ENCODE measurements at places on chromosomes 6 and 20.

DNA sequence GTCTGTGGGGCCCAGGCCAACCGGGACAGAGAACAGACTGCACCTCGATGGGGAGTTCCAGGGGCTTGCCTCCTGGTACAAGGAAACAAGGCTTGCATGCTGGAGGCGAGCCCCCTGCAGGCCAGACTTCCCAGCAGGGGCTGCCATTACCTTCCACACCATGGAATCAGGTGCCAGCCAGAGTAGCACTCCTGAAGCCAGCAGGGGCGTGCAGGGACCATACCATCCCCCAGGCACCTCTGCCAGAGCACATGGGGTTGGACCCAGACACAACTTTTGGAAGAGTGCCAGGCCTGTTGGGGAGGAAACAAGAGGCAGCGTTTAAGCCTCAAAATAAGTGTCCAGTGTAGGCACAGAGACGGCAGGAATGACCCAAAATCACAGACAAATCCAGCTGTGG lies 6.5 kb downstream of the DDO start:
- no peak for DNase-seq

DNA sequence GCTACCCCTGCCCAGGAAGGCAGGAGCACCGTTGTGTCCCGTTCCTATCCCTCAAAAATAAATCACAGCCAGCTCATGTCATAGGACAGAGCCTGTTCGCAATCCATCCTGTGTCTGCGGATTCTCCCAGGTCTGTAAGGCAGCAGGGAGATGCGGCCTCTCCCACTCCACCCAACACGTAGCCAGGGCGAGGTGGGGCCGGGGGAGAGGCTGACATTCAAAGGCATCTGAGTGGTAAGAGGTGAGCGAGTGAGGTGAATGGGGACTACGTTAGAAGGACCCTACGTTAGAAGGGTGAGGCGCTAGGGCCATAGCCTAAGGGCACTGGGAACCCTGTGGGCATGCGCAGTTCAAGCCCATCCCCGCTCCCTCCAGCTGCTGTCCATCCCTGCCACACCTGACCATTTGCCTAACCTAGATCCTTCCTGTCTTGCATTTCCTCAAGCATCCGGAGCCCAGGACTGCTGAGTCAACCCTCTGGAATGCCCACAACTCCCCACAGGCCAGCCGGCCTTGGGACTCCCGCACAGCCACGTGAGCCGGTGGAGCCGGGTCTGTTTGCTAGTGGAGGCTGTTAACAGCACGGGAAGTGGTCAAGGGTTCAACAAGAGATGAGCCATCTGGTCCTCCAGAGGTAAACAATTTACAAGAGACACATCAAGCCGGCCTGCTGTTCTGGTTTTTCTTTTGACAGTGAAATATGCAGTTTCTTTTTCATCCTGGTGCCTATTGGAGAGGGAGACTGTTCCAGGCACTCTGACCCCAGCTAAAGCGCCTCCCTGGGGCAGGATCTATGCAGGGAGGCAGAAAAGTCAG lies 45.9 kb downstream of the RIPOR3 start:
- DNase-seq, result no peak

GRCh38 chr6:6694368-6694780 lies 105.9 kb downstream of the LY86 start:
- no peak for DNase-seq

DNA sequence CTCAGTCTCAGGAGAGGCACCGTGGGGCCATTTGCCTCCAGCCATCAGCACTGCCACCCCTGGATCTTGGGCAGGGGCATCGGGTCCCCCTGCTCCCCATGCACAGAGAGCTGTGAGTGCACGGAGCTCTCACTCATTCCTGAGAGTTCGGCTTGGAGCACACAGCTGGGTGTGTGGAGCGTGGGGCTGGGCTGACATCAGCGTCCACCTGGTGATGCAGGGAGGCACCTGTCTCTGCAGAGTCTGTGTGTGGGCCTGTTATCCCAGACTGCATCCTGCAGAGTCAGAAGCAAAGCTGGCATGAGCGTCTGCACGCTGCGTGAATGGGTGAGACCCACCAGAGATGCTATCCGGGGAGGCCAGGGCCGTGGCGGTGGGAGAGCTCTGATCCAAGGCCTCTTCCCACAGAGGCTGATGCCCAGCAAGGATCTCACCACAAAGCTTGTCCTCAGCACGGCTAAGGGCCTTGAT lies 248.8 kb upstream of the AFDN start:
- DNase-seq, result no peak

GRCh38 chr20:2005359-2005758 lies 11.5 kb upstream of the PDYN start:
- DNase-seq, result no peak

- DNase-seq, result no peak
These were observed 41.8 kb downstream of the GPR63 start for GRCh38 chr6:96795481-96795880.

DNA sequence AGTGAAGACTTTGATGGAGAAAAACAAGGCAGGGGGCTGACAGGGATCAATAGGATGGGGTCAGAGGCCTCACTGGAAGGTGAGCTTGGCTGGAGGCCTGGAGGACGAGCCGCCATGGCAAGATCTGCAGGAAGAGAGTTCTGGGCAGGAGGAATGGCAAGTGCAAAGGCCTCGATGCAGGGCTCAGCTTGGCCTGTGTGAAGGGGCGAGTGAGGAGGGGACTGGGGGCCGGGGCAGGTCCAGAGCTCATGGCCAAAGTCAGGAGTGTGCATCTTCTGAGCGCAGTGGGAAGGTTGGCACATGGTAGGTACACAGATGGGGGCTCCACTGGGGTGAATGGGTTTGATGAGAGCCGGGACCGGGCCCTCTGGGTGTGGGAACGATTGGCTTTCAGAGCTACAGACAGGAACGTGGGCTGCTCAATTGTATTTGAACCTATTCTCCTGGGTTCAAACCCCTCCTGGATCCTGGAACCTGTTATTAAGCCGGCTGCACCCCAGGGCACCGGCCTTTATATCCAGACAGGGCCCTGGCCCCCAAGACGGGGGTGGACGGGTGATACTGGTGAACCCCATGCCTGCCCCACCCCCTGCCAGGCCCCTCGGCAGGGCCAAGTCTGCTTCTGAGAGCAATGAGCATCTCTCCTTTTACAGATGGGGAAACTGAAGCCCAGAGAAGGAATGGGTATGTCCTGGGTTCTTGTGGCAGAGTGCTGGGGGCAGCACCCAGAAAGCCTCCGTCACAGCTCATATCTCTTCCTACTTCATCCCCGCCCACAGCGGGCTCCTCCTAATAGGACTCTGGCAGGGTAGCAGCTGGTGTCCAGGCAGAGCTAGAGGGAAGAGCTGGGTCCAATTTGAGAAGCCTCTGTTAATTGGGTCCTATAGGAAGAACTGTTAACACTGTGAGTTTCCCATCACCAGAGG lies 106.1 kb downstream of the CEBPB start:
- no peak for DNase-seq

GRCh38 chr6:66307490-66307889 lies 600.5 kb upstream of the EYS start:
- no peak for DNase-seq

- DNase-seq, result no peak
These were observed 64.0 kb downstream of the SYNDIG1 start for GRCh38 chr20:24533449-24533848.

- no peak for DNase-seq
These were observed 329.1 kb downstream of the SAMD5 start for GRCh38 chr6:147837540-147837939.

DNA sequence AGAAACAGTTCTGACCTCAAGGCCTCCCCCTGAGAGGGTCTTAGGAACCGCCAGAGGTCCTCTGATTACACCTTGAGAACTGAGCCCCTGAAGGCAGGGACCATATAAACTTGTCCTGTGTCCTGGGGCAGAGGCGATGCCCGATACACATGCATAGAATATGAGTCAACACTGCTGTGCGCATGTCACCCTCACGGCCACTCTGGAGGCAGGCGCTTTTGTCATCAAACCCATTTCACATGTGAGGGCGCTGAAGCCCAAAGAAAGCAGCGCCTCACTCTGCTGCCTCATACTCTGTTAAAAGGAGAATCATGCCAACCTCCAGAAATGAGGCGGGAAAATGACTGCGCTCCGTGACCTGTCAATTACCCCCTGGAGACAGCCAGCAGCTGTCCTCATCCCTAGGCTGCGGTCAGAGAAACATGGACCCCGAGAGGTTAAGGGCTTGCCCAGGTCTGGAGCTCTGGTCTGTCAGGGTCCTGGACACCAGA lies 158.3 kb downstream of the GRM4 start:
- DNase-seq, result no peak

- no peak for DNase-seq
These were observed 97.9 kb downstream of the L3MBTL3 start for GRCh38 chr6:130116273-130116672.

DNA sequence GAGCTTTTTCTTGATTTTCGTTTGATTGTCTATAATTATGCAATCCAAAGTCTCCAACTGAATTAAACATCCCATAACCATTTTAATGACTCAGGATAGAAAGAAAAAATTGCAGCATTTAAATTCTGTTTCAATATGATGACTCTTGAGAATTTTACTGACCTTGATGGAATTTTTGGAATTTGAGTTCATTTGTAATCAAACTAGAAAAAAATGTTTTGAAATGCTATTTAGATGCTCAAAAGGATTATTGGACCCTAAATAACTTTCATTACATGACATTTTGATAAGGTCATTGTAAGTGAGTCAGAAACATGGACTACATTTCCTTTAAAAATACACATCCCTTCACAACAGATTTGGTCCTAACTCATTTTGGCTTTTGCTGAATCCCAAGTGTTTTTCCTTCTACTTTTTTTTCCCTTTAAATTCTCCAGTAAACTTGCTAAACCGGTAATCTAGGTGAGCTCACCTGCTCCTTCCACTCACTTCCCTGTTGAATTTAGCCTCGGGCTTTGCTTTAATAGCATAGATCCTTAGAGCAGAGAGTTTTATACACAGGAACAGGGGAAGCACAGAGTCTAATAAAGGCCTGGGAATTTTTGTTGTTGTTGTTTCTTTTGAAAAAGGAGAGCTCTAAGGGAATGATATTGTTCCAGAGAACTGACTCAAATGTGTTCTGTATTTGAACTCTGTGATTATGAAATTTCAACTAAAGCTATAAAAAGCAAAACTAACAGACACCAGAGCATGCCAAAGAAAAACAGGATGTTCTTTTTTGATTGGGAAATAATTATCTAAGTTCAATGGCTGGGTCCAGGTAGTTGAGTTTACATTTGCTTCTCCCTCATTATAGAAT lies 1088.2 kb upstream of the CITED2 start:
- no peak for DNase-seq

DNA sequence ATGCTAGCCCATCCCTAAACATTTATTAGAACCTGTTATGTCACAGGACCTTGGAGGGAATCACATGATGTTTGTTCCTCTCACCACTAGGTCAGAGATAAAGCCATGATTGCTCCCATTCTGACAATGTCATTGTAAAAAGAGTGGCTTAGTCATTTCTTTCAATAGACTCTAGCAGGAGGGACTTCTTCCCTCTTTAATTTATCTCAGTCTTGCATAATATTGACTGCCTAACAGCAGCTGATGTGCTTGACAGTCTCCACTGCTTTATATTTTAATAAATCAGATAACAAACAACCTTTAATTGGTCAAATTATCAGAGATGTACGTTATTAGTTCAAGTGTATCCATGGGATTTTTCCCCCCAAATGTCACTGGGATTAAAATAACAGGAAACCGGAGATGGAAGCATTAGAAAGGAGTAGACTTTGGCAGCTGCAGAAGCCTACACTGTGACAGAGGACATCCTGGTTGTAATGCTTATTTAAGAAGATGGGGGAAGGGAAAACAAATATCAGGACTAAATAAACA lies 39.6 kb downstream of the LAMA4 start:
- DNase-seq, result no peak

GRCh38 chr6:123742626-123743025 lies 61.0 kb upstream of the NKAIN2 start:
- no peak for DNase-seq

GRCh38 chr6:156347656-156348055 lies 429.5 kb upstream of the ARID1B start:
- no peak for DNase-seq

- DNase-seq, result no peak
These were observed 65.4 kb upstream of the SLCO4A1 start for GRCh38 chr20:62576815-62577489.

GRCh38 chr6:149864578-149865535 lies 698 bp upstream of the LRP11 start:
- no peak for DNase-seq

- no peak for DNase-seq
These were observed 78.8 kb downstream of the RPS12 start for GRCh38 chr6:132892929-132893771.

- DNase-seq, result no peak
These were observed 78.4 kb downstream of the FYN start for GRCh38 chr6:111794727-111795452.

DNA sequence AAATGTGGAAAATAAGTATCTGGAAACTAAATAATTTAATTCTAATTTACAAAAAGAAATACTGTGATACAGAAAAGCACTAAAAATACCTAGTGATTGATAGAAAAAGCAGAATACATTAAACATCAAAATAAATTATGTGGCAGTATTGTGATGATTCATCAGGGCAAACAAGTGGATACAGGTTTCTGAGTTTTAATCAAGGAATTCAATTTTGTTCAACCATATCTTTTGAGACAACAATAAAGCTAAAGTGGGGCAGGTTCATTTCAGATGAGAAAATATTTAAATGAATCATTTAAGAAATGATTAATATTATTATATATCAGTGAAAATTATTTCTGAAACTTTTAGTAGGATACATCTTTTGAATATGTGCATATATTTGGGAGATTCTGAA lies 49.8 kb downstream of the GRIK2 start:
- no peak for DNase-seq

- no peak for DNase-seq
These were observed 21.1 kb downstream of the ELOVL2 start for GRCh38 chr6:11023032-11023431.

- DNase-seq, result no peak
These were observed 44.0 kb upstream of the MARCKS start for GRCh38 chr6:113813142-113813541.

- DNase-seq, result no peak
These were observed 204.9 kb downstream of the PHACTR1 start for GRCh38 chr6:12921467-12921866.

DNA sequence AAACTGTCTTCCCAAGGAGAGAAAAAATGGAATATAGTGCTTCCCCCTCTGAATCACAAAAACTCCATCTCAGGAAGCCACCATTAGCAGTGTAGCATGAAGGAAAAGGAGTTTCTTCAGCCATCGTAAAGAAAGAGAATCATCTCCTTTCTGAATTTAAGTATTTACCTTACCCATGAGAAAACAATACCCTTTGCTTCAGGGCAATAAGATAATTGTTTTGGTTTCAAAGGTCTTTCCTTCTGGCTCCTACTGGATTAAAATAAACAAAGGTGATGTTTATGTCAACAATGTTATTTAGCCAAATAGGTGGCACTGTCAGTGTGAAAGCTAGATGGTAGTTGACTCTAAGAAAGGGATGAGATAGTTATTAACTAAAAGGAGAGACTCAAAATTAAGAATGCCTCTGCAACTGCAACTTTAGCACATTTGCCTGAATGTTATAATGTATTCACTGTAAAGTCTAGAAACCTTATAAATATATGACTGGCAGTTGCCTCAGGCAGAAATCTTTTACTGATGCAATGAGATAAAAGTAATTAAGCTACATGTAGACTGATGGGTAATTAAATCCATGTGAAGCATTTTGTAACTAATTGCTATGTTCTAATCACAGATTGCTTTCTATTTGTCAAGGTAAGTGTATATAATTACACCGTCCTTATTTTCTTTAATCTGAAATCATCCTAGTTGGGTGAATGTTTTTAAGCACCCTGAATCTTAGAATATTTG lies 399.0 kb downstream of the CDKAL1 start:
- no peak for DNase-seq

All from stimulated activated CD4-positive, alpha-beta T cell treated with anti-CD3 and anti-CD28 coated beads, TNF-alpha, amount 100 ng/mL, for 4 hours (primary cell).